Spinal cord (tissue), 10 donors: ENCODE measurements at places on chromosomes 5 and 9. TPM values are rescaled to one million over a fixed set of nuclear protein-coding genes. Genes with fewer than 3 reads are reported as not detected.

The AKNA gene
- 6.7 TPM for total RNA-seq

The SEMA4D gene
- total RNA-seq, result 68.7 TPM

The ITK gene
- 0.06 TPM for total RNA-seq

The FAM163B gene
- 5.0 TPM for total RNA-seq

The ECM2 gene
- 102 TPM for total RNA-seq

The ECSCR gene
- 63.2 TPM for total RNA-seq

The IL13 gene
- total RNA-seq, result not detected

The RNF14 gene
- 96.9 TPM for total RNA-seq

DNA sequence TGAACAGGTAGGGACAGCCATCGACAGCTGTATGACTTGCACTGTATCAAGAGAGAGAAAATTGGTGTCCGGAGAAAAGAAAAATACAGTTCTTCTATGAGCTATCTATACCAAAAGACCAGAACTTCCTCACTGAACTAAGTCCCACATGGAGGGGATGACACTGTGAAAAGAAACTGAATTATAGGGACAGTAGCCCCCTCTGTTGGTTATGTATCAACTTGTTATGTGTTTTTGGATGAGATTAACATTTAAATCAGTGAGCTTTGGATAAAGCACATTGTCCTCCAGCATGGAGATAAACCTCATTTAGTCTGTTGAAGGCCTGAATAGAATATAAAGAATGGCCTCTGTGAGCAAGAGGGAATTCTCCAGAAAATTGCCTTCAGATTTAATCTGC lies 176.6 kb upstream of the SH3GL2 start:
- DNase-seq, result no peak

DNA sequence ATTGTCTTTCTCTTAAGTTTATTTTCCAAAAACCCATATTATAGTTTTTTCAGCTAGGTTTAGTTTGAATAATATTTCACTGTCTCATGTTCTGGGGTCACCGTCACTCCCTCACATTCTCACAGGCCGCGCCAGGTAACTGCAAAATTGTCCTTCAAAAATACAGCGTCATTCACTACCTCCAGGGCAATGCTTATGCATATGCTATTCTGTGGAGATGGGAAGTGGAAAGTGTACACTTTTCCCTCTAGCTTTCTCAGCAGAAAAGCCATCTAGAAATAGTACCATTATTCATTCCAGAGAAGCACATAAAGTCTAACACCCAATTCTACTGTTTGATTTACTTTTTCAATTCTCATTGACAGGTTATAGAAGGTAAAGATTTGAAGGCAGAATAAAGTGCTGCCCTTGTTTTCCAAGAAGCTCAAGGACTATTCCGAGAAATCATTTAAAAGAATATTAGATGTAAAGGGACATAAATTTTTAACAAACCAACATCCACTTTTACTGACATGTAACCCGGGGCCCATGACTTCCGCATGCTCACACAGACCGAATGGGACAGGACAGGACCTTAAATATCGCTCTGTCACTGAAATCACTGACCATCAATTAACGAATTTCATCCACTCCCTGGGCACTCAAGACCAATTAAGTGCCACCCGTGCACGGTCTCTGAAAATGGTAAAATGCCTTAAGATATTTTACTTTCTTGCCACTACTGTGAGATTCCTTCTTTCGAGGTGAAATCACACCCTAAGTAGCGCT lies 720 bp downstream of the NUDT12 start:
- DNase-seq, result peak; percentile 10

DNA sequence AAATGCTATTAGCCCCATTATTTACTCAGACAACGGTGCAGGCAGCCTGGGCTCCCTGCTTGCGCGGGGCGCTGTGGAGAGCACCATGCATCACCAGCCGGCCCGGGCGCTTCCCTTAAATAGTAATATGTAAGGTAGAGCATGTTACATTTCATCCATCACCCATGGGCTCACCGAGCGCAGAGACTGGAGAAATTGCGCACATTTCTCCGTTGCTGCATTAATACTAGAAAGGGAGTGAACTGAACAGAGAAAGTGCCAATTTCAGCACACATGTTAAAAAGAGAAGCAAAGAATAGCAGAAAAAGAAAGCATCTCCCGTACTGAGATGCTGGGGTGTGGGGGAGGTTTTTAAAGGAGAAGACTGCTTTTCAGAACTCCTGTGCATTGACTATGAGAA lies 400.3 kb downstream of the ZSWIM6 start:
- DNase-seq, result peak; percentile 44

GRCh38 chr5:69050214-69050613 lies 43.6 kb upstream of the SLC30A5 start:
- no peak for DNase-seq

GRCh38 chr5:83322273-83322924 lies 149.1 kb upstream of the VCAN start:
- DNase-seq, result no peak

DNA sequence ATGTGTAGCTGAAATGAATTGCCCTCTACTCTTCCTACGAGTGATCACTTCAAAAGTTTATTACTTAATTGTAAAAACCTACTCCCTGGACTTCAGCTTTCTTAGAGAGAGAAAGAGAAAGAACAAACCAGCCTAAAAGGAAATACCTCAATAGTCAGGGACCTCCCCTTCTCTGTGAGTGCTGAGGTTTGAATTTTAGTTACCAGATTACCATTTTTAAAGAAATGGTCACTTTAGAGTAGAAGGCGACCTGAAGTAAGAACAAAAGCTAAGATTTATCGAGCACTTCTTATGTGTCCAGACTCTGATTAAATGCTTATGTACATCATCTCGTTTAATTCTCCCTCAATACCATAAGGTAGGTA lies 11.3 kb downstream of the RAPGEF1 start:
- no peak for DNase-seq

DNA sequence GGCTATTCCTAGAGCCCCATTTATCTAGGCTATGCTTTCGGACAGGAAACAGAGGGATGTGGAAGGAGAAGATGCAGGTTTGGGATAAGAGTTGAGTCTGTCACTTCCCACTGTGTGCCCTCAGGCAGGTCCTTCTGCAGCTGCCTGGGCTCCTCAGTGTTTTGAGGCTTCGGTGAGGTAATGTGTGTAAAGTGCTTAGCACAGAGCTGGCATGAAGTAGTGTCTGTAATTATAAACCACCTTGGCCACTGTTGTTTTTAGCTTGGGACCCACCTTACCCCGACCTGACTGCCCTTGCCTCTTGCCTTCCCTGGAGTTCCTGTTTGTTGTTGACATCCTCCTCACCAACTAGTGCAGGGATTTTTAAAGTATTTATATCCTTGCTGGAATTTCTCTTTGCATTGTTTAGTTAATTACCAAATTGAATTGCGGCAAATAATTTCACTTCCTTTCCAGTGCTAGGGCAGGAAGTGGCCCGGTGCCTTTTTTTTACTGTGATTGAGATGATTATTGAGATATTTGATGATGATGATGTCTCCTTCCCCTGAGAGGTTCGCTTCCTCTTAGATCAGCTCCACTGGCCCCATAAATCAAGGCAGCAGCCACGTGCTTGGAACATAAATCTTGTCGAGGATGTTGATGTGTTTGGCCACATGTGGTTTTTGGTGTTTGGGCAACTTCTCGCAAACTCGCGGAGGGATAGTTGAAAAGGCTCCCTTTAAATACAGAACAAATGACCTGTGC lies 38.3 kb upstream of the DAB2IP start:
- no peak for DNase-seq

DNA sequence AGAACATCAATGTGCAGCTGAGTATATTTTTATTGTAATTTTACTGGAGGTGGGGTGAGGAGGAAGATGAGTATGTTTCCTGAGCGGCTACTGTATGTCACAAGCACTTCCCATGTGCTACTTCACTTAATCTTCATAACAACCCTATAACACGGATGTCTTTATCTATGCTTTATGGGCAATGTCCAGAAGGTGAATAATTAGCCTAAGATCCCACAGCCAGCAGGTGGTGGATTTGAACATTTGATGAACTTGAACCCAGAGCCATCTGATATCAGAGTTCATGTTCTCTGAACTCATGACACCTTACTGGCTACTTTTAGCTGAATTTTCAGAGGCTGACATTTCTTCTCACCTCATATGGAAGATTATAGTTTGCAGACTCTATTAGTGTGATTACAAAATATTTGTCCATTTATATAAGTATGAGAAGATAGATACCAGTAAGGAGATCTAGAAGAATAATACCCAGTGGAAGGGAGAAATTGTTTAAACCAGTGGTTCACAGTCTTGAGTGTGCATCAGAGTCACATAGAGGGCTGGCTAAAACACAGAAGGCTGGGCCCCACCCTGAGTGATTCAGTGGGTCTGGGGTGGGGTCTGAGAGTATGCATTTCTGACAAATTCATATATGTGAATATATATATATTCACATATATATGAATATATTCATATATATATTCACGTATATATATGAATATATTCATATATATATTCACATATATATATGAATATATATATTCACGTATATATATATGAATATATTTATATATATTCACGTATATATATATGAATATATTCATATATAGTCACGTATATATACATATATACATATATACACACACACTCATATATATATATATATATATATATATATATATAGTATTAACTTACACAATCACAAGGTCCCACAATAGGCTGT lies 164.4 kb upstream of the NR3C1 start:
- no peak for DNase-seq

GRCh38 chr5:54288568-54289217 lies 21.7 kb downstream of the ARL15 start:
- no peak for DNase-seq

DNA sequence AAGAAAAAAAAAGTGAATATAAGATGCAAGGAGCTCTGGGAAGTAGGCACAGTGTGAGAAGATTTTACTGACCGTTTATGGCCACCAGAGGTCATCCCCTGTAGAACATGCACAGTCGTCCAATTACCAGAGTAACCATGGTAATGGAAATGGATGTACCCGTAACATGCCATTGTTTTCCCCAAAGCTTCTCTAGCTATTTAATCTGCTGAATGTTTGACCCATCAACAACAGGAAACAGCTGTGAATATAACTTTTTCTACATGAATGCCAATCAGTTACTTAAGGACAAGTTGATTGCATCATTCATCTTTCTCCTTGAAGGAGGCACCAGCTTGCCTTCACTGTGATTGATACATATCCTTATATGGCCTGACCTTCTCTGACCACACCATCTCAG lies 1967.0 kb upstream of the CDH9 start:
- no peak for DNase-seq

GRCh38 chr9:92480291-92480771 lies 2.0 kb downstream of the ASPN start:
- no peak for DNase-seq

DNA sequence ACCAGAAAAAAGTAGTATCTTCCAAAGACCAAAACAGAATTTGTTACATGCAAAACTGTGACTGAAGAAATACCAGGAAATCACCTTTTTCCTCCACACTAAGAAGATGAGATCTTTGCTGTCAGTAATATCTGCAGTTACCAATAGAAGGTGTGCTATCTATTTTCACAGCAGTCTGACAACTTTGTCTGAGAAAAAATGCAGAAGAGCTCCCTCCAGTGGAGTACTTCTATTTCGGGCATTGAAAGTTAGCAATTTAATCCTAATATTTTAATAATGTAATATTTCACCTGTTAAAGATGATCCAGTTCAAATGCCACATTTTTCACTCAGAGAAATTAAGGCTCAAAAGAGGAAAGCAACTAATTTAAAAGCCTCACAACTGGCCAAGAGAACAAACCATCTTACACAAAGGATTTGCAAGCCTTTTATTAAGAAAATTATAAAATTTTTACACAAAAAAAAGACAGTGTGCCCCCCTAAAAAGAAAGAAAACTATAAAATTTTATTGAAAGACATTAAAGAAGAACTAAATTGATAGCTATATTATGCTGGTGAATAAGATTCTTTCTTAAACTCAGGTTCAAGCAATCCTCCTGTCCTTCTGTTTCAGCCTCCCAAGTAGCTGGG lies 50.6 kb downstream of the DEPDC1B start:
- peak; percentile 7 for DNase-seq

GRCh38 chr5:103305809-103306208 lies 47.2 kb downstream of the MACIR start:
- no peak for DNase-seq

DNA sequence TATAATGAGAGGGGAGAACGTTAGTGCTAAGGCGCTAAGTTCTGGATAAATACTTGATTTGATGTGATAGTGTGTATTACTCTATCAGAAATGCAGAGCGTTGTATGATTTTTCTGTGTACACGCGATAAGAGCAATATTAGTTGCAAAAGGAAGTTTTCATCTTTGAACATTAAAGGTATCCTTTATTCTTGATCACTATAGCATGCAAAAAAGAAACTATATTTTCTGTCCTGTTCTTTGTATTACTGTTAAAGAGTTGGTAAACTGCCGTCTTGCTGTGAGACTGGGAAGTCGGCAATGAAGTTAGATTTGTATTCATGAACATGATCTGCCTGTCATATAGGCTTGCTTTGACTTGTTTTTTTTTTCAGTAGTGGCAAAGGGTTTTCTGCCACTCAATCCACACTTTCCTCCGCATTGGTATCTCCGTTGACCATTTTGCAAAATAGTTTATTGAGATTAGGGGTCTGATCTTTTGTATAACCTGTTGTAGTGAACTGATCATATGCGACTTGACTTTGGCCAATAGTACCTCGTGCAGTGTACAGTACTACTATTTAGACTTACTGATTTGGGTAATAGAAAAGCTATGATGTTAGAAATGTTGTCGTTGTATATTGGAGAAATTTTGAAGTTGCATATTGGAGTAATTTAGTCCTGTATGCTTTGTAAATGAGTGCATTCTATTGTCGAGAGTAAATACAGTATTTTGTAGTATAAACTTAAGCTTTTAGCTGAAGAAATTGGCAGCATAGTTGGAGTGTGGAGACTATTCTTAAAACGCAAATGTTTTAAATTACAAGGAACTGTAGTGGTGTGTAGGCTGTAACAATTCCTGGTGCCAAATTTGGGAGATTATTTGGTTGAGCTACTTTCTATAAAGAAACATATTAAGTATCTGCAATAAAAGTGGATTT lies 1.7 kb downstream of the DENND4C start:
- DNase-seq, result no peak

- no peak for DNase-seq
Measured at GRCh38 chr9:134180786-134181647, 16.7 kb upstream of the RNU6ATAC start.
